ENCODE measurements at places on chromosomes 13 and 19.

DNA sequence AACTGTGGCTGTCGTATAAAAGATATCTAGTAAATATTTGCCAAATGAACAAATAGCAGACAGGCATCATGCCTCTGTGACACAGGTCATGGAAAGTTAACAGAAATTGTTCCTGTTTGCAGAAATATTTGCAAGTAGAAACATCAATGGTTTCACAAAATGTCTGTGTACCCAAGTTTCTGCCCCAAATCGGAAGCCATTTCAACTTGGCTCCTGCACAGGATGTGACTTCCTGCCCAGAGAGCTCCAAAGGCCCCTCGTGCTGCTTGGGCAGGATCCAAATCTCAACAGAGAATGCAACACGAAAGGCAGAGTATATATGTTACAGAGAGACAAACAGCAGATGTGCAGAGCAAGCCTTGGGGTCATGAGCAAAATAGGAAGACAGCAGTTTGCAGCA lies 95.5 kb upstream of the SERP2 start:
- DNase-seq: no peak

GRCh38 chr19:4385291-4386040 lies 14.9 kb downstream of the SH3GL1 start:
- no peak for DNase-seq

DNA sequence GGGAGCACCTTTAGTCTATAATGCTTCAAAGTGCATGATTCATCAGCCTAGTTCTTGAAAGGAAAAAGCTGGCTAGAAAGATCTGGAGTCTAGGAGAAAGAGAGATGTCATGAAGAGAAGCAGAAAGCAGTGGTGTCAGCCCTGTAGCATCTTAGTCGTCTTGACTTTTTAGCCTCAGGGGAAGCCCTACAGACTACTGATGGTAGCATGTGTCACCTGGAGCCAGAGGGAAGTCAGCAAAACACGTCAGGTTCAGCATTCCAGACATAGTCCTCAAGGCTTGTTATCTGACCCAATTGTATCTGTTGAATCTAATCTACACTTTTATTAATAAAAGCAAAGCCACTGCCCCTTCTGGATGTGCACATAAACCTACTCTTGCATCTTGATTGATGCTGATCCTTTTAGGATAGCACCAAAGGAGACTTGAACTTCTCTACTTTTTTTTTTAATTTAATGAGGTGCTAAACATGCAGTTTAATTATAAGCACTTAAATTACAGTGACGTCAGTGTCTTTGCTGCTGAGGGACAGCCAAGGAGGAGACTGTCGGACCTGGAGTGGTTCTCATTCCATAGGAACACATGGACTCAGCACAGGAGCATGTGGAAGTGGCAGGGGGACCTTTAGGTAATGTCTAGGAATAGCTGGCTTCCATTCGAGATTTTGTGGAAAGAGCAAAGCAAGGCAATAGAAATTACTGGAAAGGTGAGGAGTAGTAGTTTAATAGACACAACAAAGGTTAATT lies 525.5 kb upstream of the SGCG start:
- no peak for DNase-seq

- DNase-seq: no peak
Measured at GRCh38 chr13:106569233-106570095, 1.5 kb upstream of the ARGLU1 start.

DNA sequence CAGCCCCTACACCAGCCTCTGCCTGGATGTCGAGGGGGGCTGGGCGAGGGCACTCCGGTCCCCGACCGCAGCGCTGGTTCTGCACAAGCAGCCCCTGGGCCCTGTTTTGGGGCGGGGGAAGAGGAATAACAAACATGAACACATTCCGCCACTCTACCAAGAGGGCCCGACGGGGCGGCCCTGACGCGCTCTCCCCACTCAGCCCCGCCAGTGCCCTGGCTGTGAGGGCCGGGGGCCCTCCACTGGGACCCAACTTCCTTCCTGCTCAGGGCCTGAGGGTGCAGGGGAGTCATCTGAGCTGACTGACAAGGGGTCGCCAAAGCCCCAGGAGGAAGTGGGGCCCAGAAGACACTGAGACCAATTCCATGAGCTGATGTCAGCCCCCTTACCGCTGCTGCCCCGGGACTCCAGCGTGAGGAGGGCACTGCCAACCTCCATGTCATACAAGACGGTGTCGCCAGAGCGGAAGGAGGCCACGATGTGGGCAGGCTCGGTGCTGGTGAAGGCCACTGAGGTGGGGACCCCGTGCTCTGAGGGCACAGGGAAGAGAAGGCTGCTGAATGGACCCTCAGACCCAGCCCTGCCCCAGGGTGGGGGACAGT lies 5.6 kb upstream of the PRKD2 start:
- DNase-seq: no peak

DNA sequence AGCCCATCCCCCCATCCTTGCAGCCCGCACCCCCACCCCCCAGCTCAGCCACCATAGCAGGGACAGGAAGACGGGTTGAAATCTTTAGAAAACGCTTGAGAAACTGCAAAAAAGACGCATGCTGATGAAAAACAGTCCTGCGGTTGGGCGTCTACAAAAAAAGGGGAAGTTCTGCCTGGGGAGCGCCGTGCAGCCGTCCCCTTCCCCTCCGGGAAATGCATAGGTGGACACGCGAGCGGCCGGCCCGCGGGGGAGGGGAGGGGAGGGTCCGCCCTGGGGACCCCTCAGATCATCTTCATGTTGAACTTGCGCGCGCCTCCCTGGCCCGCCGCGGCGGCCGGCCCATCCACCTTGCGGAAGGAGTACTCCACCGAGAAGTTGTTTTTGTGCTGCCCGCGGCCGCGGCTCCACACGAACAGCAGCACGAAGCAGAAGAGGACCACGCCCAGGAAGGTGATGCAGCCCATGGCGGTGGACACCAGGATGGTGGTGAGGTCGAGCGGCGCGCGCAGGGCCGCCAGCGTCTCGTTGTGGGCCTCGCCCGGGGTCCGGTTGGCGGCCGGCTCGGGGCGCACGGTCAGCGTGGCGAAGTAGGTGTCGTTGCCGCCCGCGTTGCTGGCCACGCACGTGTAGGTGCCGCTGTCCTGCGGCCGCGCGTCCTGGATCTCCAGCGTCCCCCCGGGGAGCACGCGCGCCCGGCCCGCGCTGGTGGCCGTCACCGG lies 7.9 kb upstream of the PEAK3 start:
- no peak for DNase-seq

Data from NCI-H2081 treated with DMSO at 0.1 percent for 48 hours (cell line).